ENCODE measurements at places on chromosomes 11 and 22. TPM values are rescaled to one million over a fixed set of nuclear protein-coding genes. Genes with fewer than 3 reads are reported as not detected.

The HTR3A gene
- not detected for total RNA-seq

The MS4A1 gene
- total RNA-seq = not detected

The OVCH2 gene
- total RNA-seq = not detected

The MRGPRF gene
- total RNA-seq = not detected

- no peaks in the 10 kb centered on the region for H3K36me3 ChIP-seq
- no peak overlapping the region for H3K4me3 ChIP-seq
- H3K27ac ChIP-seq = no peak overlapping the region
- H3K4me1 ChIP-seq = no peaks in the 10 kb centered on the region
- H3K27me3 ChIP-seq = no peaks in the 10 kb centered on the region
- DNase-seq = no peak
These were observed 272.4 kb upstream of the SYN3 start for GRCh38 chr22:33330534-33330933.

GRCh38 chr11:40166892-40167291 lies 1292.6 kb downstream of the LRRC4C start:
- no peak overlapping the region for H3K4me3 ChIP-seq
- H3K4me1 ChIP-seq = no peaks in the 10 kb centered on the region
- no peak overlapping the region for H3K27ac ChIP-seq
- H3K27me3 ChIP-seq = no peaks in the 10 kb centered on the region
- DNase-seq = no peak

DNA sequence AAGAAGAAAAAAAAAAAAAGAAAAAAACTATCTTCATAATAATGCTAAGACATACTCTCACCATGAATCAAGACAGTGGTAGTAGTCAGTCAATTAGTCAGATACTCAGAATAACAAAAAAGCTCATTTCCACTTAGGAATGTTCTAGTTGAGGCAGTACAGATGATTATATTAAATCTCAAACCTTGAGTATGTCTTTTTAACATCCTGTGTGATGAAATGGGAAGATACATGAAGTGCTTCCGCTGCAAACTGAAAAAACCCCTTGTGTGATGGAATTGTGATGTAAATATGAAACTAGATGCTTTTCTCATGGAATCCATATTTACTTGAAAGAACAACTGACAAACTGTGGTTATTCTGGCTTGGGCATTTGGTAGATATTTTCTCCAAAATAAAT lies 13.7 kb downstream of the AMOTL1 start:
- H3K4me3 ChIP-seq = no peak overlapping the region
- H3K27ac ChIP-seq = no peak overlapping the region
- H3K36me3 ChIP-seq = no peaks in the 10 kb centered on the region
- DNase-seq = no peak
- H3K4me1 ChIP-seq = peaks cover 8% of the 10 kb centered on the region

DNA sequence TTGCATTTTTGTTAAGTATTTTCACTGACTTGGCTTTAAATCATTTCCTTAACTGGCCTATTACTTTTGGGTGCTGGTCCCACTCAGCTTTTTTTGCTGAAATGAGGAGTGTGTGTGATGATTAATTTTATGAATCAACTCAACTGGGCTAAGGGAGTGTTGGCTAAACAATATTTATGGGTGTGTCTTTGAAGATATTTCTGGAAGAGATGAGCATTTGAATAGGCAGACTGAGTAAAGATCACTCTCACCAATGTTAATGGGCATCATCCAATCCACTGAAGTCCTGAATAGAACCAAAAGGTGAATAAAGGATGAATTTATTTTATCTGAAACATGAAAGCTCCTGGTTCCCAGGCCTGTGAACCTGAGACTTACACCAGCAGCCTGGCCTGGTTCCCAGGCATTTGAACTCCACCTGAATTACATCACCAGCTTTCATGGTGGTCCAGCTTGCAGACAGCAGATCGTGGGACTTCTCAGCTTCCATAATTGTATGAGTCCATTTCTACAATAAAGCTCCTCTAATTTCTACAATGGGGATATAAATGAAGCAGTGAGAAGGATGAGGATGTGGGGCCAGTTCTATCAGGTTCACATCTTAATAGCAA lies 241.3 kb upstream of the ZC3H12C start:
- H3K36me3 ChIP-seq = no peaks in the 10 kb centered on the region
- H3K27me3 ChIP-seq = no peaks in the 10 kb centered on the region
- H3K4me1 ChIP-seq = no peaks in the 10 kb centered on the region
- no peak overlapping the region for H3K4me3 ChIP-seq
- no peak for DNase-seq

GRCh38 chr11:98411777-98412176 lies 609.0 kb upstream of the CNTN5 start:
- H3K4me3 ChIP-seq = no peak overlapping the region
- DNase-seq = no peak
- H3K27me3 ChIP-seq = no peaks in the 10 kb centered on the region
- no peak overlapping the region for H3K27ac ChIP-seq
- H3K4me1 ChIP-seq = no peaks in the 10 kb centered on the region

DNA sequence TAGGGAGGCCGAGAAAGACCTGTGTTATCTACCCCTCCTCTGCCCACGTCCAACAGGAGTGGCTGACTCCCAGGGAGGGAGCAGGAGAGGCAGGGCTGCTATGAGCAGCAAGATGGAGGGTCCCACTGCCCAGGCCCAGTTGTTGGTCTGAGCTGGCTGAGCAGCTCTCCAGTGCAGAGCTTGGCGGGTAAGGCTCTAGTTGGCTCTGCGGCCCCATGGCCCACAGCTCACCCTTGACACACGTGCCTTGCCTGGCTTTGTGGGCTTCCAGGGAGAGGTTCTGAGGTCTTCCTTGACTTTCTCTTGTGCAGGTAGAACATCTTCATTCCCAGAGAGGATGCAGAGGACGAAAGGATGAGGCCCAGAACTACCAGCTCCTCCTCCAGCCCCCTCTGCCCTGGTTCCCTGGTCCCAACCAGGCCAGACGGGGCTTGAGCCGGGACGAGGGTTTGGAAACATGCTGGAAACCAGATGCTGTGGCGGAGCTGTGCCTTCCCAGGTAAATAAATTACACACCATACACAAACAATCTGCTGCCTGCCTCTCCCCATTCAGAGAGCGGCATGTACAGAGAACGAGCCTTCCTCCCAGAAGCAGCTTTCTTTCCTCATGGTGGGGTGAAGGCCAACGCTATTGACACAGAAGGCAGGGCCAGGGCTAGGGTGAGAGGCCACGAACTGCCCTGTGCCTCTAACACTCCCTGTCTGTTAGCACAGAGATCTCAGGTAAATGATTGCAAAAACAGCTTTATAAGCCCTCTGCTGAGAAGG lies 48.1 kb downstream of the DSCAML1 start:
- no peaks in the 10 kb centered on the region for H3K4me1 ChIP-seq
- no peak overlapping the region for H3K27ac ChIP-seq
- no peak overlapping the region for H3K4me3 ChIP-seq
- H3K36me3 ChIP-seq = no peaks in the 10 kb centered on the region
- H3K27me3 ChIP-seq = peaks cover under 1% of the 10 kb centered on the region
- DNase-seq = no peak

DNA sequence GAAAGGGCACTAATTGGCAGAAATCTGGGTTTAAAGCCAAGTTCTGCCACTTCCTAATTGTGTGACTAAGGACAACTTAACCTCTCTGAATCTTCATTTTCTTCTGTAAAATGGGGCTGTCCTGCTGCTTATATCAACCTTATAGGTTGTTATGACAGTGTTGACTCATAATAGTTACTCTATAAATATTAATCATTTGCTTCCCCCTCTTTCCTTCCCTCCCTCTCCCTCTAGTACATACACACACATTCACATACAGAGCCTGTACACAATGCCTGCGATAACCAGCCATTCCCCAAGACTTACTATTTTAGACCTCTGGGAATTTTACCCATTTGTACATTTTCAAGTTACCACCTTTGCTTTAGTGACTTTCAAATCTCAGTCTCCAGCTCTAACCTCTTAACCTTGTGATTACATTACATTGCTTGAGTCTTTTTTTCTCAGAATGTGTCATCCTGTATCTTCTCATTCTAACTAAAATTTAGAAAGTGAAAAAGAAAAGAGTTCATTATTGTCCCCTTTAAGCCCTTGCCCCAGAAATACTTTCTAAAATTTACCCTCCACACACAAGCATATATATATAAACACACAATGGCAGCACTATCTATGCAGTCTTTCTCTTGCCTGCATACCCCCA lies 31.9 kb downstream of the GDPD4 start:
- no peak overlapping the region for H3K4me3 ChIP-seq
- H3K36me3 ChIP-seq = no peaks in the 10 kb centered on the region
- no peak overlapping the region for H3K27ac ChIP-seq
- H3K4me1 ChIP-seq = no peaks in the 10 kb centered on the region
